ENCODE measurements at places on chromosomes 1 and 21.
A peak's percentile ranks its signal among the peaks of the same experiment; 100 is the strongest.

DNA sequence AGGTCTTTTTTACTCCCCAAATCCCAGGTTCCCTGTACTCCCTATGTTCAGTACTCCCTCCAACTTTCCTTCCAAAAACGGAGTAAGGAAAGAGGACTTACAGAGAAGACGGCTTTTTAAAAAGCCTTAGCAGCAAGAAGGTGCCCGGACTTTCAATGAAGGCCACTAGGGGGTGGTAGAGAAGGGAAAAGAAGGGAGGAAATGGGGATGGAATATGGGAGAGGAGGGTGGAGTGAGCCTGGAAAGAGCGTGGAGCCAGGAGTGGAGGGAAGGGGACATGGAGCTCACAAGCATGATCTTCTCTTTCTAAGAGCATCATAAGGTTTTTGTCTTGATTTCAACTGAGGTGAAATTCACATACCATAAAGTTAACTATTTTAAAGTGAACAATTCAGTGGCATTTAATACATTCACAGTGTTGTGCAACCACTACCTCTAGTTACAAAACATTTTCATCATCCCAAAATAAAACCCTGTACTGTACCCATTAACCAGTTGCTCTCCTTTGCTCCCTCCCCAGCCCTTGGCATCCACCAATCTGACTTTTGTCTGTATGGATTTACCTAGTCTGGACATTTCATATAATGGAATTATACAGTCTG is 129.9 kb downstream of the ZNF281 start:
- DNase-seq = no peak

- DNase-seq = no peak
Measured at GRCh38 chr1:185733818-185734735, at the start of gene HMCN1. Gene HMCN1 (plus strand): TSS chr1:185734391. CDS start chr1:185734780, 389 bp downstream.

DNA sequence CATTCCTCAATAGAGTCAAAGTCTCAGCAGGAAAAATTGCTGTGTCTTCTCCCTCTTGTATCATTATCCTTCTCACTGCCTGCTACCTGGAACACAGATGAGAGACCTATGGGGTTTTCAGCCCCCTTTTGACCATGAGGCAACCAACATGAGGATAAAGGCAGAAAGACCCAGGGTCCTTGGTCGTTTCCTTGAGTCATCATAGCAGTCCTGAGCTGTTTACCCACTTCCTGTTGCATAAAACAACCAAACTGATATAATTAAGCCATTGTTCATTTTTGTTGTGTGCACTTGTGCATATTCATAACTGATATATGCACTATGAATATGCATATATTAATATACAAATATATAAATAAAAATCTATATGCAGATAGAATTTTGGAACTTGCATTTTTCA is 188.3 kb upstream of the MAP1LC3C start:
- no peak for DNase-seq

- peak; percentile 55 for DNase-seq
Measured at GRCh38 chr1:205523891-205524793, 19.7 kb downstream of the CDK18 start.

DNA sequence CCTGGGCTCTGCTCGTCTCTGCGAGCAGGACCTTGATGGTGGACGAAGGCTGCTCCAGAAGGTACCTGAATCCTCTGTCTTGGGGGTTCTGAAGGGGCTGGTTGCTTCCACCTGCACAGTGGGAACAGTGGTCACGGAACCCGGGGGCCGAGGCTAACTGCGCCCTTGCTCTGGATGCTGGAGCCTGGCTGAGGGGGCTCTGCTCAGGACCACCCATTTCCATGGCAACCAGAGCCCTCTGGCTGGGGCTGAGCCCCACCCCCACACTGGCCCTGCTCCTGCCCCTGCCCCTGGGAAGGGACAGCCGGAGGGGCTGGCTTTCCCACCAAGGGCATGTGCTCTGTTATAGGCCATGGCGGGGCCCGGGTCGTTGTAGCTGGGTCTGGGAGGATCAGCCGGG is 462.3 kb downstream of the PTPRU start:
- DNase-seq = no peak

DNA sequence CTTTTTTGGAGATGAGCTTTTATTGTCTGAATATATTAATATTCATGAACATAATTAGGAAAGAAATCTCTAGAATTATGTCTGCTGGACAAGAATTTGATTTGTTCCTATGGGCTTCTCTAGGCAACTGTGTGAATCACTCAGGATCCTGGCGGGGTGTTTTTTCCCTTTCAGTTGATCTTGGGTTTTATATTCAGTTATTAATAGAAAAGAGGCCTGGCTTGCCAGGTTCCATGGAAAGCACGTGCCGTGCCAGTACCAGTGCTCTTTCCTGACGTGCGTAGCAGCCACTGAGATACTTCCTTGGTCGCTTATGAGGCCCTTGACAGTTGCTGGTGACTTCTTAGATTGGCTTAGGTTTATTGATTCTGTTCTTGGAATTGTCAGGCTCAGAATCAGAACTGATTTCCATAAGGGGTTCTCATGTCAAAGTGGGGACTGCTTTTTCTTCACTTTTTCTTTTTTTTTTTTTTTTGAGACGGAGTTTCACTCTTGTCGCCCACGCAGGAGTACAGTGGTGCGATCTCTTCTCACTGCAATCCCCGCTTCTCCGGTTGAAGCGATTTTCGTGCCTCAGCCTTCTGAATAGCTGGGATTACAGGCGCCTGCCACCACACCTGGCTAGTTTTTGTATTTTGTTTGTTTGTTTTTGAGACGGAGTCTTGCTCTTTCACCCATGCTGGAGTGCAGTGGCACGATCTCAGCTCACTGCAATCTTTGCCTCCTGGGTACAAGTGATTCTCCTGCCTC is 48.7 kb upstream of the KIF1B start:
- no peak for DNase-seq

DNA sequence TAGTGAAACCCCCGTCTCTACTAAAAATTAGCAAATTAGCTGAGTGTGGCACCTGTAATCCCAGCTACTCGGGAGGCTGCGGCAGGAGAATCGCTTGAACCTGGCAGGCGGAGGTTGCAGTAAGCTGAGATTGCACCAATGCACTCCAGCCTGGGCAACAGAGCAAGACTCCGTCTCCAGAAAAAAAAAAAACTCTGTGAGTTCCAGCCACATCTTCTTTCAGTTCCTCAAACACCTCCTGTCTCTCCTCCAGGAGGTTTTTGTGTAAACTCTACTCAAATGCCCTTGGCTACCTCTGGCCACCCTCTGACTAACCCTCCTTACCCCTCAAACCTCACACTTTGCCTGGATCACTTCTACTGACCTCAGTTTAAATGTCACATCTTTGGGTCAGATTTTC is 38.1 kb downstream of the RCSD1 start:
- DNase-seq = no peak

- DNase-seq = no peak
Measured at GRCh38 chr1:30257742-30258380, 465.5 kb downstream of the MATN1 start.

- DNase-seq = no peak
Measured at GRCh38 chr1:235933017-235933765, 66.5 kb upstream of the LYST start.

GRCh38 chr1:201422436-201423030 is 1.0 kb upstream of the TNNI1 start:
- no peak for DNase-seq

DNA sequence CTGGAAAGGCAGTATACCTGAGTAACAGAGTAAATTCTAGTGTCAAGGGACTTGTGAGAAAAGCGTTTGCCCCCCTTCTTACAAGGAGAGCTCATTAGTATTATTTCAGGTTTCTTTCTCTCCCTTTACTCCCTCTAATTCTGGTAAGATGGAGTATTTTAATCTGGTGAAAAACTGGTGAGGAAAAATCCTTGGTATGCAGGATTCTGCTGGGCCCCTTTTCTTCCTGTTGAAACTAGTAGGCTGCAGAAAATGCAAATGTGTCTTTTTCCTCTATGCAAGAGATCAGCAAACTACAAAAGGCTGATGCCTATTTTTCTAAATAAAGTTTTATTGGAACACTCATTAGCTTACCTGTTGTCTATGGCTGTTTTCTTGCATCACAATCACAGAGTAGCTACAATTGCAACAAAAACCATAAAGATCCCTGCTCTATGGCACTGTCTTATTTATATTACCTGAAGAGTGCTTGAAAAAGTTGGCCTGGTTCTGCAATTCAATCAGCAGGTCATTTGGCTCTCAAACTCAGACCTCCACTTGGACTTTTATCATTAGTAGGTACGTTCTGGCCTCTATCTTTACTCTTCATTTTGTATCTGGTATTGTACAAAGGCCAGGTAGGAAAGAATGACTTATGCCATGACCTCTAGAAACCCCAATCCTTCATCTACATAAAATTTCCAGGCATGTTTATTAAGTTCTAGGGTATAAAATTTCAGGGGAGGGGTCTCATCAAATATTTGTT is 109.6 kb downstream of the AKT3 start:
- DNase-seq = no peak

- DNase-seq = no peak
Measured at GRCh38 chr1:109984190-109984455, 442 bp upstream of the AHCYL1 start.
